ENCODE measurements at places on chromosomes 7 and 10. TPM values are rescaled to one million over a fixed set of nuclear protein-coding genes. Genes with fewer than 3 reads are reported as not detected.

PCGF6 gene
- 8.3 TPM for total RNA-seq

CYP2C19 gene
- total RNA-seq: not detected

FFAR4 gene
- total RNA-seq: not detected

ITGB8 gene
- 95.7 TPM for total RNA-seq

IL15RA gene
- total RNA-seq: 5.0 TPM

OGDHL gene
- total RNA-seq: 0.26 TPM

FAM241B gene
- 0.39 TPM for total RNA-seq

SPDYE16 gene
- not detected for total RNA-seq

AKR1C3 gene
- 74.1 TPM for total RNA-seq

VTI1A gene
- 28.5 TPM for total RNA-seq

SPDYE11 gene
- total RNA-seq: not detected

GAD2 gene
- not detected for total RNA-seq

All from smooth muscle cell of the pulmonary artery (primary cell).